ENCODE measurements at places on chromosomes 4 and X.

- DNase-seq: no peak
Measured at GRCh38 chr4:79979785-79980437, 93.1 kb downstream of the ANTXR2 start.

- DNase-seq: no peak
Measured at GRCh38 chrX:87525771-87526229, 8.2 kb downstream of the KLHL4 start.

GRCh38 chr4:25060963-25061340 lies 30.2 kb upstream of the LGI2 start:
- no peak for DNase-seq

DNA sequence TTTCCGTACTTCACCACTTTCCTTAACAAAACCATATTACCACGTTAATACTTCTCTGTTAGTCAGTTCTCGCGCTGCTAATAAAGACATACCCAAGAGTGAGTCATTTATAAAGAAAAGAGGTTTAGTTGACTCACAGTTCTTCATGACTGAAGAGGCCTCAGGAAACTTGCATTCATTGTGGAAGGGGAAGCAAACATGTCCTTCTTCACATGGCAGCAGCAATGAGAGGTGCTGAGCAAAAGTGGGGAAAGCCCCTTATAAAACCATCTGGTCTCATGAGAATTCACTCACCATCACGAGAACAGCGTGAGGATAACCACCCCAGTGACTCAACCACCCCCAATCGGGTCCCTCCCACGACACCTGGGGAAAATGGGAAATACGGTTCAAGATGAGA lies 289.8 kb upstream of the CLNK start:
- DNase-seq: peak; percentile 18

- DNase-seq: no peak
Measured at GRCh38 chrX:109187473-109188168, 294.3 kb downstream of the GUCY2F start.

DNA sequence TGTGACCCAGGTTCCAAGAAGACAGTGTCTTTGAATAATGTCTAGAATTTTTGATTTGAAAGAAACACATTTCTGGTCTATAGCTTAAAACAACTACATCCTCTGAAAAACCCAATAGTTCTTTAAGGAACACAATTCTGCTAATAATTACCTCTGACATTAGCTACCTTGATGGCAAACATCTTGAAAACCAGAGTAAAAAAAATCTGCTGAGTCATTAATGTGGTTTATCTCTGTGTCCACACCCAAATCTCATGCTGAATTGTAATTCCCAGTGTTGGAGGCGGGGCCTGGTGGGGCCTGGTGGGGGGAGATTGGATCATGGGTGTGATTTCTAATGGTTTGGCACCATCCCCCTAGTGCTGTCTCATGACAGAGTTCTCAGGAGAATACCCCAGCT lies 1233.8 kb downstream of the NLGN4X start:
- DNase-seq: no peak

DNA sequence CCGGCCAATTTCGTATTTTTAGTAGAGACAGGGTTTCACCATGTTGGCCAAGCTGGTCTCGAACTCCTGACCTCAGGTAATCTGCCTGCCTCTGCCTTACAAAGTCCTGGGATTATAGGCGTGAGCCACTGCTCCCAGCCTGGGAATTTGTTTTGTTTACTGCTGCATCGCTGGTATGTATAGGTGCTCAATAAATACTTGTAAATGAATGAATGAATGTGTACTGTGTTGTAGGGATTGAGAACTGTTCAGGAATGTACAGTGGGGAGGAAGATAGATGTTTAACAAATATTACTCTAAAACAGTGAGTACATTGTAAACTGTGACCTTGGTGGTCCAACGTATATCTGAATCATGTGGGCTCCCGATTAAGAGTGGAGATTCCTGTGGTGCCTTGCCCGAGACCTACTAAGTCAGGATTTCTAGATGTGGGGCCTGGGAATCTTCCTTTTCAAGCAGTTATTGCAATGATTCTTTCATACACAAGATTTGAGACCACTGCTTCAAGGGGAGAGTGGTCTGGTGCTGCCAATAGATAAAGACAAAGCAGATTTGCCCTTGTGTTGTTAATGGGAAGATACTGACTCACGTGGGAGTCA lies 41.0 kb downstream of the WWC2 start:
- no peak for DNase-seq

DNA sequence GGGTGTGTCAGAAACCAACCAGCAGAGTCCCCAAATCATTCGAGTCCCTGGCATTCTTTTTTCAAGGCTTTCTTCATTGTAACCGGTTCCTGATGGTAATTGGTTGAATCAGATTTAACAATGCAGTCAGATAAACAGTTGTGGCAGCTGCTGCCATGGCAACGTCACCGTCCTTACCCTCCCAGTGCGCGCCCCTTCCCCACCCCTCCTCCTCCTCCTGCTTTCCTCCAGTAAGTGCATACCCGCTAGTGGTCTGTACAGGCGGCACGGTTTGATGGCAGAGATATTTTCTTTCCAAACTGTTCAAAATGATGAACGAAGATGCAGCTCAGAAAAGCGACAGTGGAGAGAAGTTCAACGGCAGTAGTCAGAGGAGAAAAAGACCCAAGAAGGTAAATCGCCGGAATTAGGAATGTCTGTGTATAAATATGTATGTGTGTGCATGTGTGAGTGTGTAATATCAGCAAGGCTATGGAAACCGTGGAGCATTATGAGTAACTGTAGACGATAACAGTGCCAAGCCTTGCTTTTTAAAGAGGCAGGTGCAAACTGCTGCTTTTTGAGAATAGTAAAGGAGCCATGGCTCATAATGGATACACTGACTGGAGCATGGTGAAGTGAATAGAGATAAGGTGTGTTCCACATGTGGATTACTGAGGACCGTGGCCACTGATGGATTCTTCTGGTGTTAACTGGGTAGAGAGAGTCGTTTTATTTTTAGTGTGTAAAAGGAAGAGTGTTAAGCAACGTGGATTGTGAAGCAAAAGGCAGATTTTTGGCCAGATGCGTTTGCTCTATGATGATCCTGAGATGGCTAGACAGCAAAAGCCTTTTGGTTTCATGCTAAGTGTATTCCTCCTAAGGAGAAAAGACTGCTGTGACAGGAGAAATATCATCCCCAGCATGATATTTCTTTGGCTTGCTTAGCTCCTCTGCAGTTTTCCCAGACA lies at the start of gene ANK2:
ANK2 (plus strand) TSS at position 233 of the 950 bp plus-strand sequence; CDS start at position 309, 76 bp downstream.
- DNase-seq: no peak

- DNase-seq: no peak
Measured at GRCh38 chrX:150219374-150220185, 143.5 kb upstream of the MAMLD1 start.

DNA sequence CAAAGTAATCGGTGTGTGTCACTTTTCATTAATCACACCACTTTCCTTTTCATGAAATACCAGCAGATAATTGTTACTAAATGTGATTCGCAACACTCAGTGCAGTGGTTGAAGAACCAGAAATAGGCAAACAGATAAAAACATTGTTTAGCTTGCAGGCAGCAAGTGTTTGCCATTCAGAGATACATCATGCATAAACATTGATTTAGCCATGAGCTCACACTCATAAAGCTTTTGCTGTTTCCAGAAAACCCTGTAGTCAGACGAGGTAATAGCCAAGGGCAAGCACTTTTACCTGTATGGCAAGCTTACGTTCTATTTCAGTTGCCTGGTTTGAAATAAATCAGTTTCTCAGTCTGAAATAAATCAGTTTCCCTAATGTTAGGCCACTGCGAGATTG lies 542.0 kb upstream of the TENM3 start:
- no peak for DNase-seq

GRCh38 chr4:179757641-179758040 lies 2315.4 kb upstream of the AGA start:
- no peak for DNase-seq

DNA sequence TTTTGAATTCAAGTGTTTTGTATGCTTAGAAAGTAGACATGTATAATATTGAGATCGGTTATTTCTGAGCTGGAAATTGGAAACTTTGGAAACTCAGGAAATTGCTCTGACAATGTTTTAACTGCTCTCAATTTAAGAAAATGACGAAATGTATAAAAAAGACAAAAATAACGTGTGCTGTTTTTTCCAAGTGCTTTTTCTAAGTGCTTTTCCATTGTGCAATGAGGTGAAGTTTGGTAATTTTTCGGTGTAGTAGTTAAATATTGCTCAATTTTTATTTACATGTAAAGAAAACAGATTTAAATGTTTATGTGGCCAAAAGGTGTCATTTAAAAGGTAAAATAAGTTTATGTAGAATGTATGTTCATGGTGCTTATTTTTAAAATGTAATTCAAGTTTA lies 39.4 kb upstream of the RHOH start:
- DNase-seq: no peak

DNA sequence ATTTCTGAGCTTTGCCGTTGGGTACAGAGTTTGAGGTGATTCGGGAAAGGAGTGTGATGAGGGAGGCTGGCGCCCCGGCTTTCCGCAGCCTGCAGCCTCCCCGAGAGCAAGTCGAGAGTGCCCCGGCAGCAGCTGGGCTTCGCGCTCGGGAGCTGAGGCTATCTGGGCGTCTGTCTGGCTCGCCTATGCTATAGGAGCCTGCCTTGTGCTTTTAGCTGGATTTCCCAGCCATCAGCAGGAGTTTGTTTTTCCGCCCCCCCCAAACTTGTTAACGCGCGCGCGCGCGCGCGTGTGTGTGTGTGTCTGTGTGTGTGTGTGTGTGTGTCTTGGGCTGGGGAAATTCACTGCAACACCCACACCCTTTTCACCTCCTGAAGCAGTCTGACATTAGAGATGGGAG lies 765 bp upstream of the DGKK start:
- no peak for DNase-seq

DNA sequence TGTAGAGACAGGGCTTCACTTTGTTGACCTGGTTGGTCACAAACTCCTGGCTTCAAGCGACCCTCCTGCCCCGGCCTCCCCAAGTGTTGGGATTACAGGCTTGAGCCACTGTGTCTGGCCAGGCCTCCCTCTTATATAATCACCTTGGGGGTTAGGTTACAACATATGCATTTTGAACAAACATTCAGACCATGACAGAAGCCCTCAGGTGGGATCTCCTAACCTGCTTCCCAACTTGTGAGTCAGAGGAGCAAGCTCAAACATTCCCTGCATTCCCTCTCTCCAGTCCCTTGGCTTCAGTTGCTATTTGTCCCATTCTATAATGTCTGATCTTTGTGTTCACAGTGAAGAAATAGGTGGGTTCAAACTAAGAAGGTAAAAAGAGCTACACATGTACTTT lies 76.5 kb upstream of the NRK start:
- no peak for DNase-seq

- DNase-seq: no peak
Measured at GRCh38 chr4:139526928-139527327, 29.1 kb downstream of the SETD7 start.

GRCh38 chr4:26135331-26135730 lies 185.5 kb upstream of the RBPJ start:
- no peak for DNase-seq

DNA sequence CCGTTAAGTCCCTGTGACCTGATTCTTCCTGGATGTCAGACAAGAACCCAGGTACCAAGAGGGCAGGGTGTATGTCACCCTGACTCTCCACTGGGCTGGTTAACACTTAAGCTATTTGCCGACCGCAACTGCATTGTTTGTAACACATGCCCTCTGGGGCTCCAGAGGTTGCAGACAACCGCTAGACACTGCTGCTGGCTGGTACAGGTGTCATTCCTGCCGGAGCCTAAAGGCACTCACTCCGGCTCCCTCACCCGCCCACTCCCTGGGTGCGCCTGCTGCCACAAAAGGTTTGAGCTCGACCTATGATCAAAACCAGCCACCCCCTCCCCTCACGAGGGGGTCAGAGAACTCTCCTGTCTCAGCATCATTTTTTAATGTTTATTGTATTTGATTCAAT lies 208.2 kb downstream of the FAT4 start:
- no peak for DNase-seq

DNA sequence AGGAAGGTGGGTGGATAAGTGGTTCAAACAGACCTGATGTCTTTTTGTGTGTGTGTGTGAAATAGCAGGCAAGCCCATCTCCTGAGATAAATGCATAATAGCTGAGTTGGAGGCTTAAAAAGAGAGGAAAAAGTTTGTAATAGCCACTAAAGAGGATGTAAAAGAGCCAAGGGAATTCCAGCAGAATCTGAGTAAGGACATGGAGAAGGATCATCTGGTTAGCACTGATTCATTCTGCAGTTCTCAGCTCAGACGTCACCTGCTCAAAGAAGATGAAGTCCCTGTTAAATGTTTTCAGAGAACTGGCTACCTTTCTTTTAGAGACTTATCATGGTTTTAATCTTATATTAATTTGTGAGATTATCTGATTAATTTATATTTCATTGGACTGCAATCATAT lies 21.0 kb upstream of the IL13RA2 start:
- DNase-seq: no peak

DNA sequence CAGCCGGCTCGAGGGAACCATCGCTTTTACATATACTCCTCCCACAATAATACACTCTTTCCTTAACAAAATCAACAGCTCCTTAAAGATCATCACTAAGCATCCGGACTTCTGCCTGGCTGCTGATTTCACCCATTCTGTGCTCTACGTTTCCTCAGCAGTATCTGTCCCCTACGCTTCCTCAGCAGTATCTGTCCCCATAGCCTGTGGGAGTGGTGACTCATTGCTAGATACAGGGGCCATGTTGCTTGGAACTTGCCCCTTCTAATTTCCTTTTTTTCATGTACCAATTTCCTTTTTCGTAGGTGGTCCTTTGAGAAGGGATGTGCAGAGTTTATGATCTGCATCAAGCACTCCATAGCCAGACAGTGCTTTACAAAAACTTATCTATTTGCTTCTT lies 18.6 kb downstream of the MAP3K15 start:
- DNase-seq: no peak

DNA sequence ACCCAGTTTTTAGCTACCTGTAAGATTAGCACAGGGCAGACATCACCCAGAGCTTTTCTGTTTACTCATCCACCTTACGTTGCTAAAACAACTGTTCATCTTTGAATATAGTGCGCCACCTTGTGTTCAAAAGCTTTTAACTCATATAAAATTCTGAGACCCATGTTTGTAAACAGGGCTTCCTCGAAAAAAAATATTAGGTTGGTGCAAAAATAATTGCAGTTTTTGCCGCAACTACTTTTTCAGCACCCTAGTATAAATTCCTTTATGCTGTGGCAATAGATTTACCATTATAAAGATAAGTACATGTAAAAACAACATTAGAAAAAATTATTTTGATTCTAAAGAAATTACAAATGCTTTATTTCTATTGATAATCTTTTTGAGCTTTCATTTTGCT lies 147.9 kb downstream of the LRBA start:
- DNase-seq: peak; percentile 41

GRCh38 chr4:155582041-155582440 lies 84.6 kb upstream of the GUCY1A1 start:
- no peak for DNase-seq

- DNase-seq: no peak
Measured at GRCh38 chr4:116752027-116752426, 333.3 kb downstream of the TRAM1L1 start.

GRCh38 chrX:150062292-150063137 lies 124.2 kb upstream of the EOLA2 start:
- no peak for DNase-seq
